Muscle of leg (tissue), 16 donors: ENCODE measurements at places on chromosomes 3 and 15. TPM values are rescaled to one million over a fixed set of nuclear protein-coding genes. Genes with fewer than 3 reads are reported as not detected.
A peak's percentile ranks its signal among the peaks of the same experiment; 100 is the strongest.

DNA sequence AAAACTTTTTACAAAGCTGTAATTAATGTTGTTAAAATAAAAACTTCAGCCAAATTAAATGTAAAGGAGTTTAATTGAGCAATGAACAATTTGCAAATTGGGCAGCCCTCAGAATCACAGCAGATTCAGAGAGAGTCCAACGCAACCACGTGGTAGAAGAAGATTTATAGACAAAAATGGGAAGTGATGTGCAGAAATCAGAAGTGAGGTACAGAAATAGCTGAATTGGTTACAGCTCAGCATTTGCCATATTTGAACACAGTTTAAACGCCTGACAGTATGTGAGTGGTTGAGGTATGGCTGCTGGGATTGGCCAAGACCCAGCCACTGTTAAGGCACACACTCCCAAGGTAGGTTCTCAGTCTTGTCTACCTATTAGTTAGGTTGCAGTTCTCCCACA lies 14.4 kb upstream of the PLA2G4D start:
- no peak for DNase-seq
- no peak overlapping the region for H3K4me3 ChIP-seq
- H3K27me3 ChIP-seq, result no peaks in the 10 kb centered on the region

GRCh38 chr3:76941376-76941775 lies 98.5 kb upstream of the ROBO2 start:
- no peaks in the 10 kb centered on the region for H3K36me3 ChIP-seq
- H3K4me1 ChIP-seq, result no peaks in the 10 kb centered on the region
- H3K27ac ChIP-seq, result no peak overlapping the region

Gene CHRM5
- total RNA-seq, result not detected

- no peaks in the 10 kb centered on the region for H3K36me3 ChIP-seq
- H3K4me3 ChIP-seq, result no peak overlapping the region
- H3K4me1 ChIP-seq, result peaks cover 8% of the 10 kb centered on the region
- no peak for DNase-seq
- H3K27me3 ChIP-seq, result no peaks in the 10 kb centered on the region
- H3K27ac ChIP-seq, result no peak overlapping the region
These were observed 191.4 kb downstream of the LRTM1 start for GRCh38 chr3:54736459-54736858.

- no peaks in the 10 kb centered on the region for H3K4me1 ChIP-seq
- H3K27ac ChIP-seq, result no peak overlapping the region
- DNase-seq, result no peak
- no peak overlapping the region for H3K4me3 ChIP-seq
- H3K27me3 ChIP-seq, result no peaks in the 10 kb centered on the region
- H3K36me3 ChIP-seq, result no peaks in the 10 kb centered on the region
These were observed 332.0 kb upstream of the SLCO3A1 start for GRCh38 chr15:91521548-91521947.

- H3K27ac ChIP-seq, result no peak overlapping the region
- H3K4me1 ChIP-seq, result no peaks in the 10 kb centered on the region
- H3K4me3 ChIP-seq, result no peak overlapping the region
- no peak for DNase-seq
- H3K36me3 ChIP-seq, result no peaks in the 10 kb centered on the region
These were observed 587.7 kb upstream of the NR2F2 start for GRCh38 chr15:95742836-95743235.

Gene MCF2L2
- 0.35 TPM for total RNA-seq

- peak; percentile 29 for DNase-seq
- peaks cover 19% of the 10 kb centered on the region for H3K4me1 ChIP-seq
- no peaks in the 10 kb centered on the region for H3K36me3 ChIP-seq
- H3K27ac ChIP-seq, result peak overlapping the region; percentile 92
These were observed 54.8 kb downstream of the CCDC54 start for GRCh38 chr3:107432013-107432515.

DNA sequence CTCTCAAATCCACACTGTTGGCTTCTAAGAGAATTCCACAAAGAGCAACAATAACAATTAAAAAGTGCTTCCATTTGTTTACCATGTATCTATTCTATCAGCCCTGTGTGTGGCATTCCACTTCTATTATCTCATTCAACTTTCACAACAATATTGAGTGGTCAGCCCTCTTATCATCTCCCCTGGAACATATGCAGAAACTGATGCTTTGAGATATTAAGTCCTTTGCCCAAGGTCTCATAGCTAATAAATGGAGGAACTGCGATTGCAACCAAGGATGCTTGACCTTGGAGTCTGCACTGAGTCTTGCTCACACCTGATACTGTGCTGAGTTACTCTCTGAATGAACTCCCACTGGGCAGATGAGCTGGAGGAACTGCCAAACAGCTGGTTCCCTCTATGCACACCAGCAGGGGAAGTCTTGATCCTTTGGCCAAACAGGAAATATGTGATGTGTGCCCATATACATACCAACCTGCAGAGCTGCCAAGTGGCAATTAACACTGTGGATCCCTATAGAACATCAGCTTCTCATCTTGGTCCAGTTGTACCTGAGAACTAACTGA lies 144.7 kb upstream of the WNT5A start:
- no peaks in the 10 kb centered on the region for H3K36me3 ChIP-seq
- no peak overlapping the region for H3K27ac ChIP-seq
- no peaks in the 10 kb centered on the region for H3K27me3 ChIP-seq
- H3K4me3 ChIP-seq, result no peak overlapping the region
- H3K4me1 ChIP-seq, result peaks cover 3% of the 10 kb centered on the region

DNA sequence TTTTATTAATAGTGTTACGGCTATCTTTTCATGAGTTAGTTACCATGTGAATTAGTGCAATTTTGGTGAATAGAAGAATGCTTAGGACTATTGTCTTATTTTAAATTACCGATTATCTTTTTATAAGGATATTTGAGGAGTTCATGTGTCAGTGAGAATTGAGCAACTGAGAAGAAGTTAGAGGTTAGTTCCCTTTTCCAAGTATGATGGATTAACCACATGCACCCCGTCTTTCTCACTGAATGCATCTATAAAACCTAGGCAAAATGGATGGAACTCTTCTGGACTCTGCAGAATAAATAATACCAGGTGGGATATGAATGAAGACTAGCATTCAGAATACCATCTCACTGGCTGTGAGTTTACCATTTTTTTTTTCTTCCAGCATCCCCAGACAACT lies 74.3 kb downstream of the TCF12 start:
- no peak overlapping the region for H3K27ac ChIP-seq
- no peak for DNase-seq
- H3K36me3 ChIP-seq, result no peaks in the 10 kb centered on the region
- H3K27me3 ChIP-seq, result no peaks in the 10 kb centered on the region
- no peak overlapping the region for H3K4me3 ChIP-seq
- no peaks in the 10 kb centered on the region for H3K4me1 ChIP-seq

- no peaks in the 10 kb centered on the region for H3K27me3 ChIP-seq
- H3K4me1 ChIP-seq, result no peaks in the 10 kb centered on the region
- no peak overlapping the region for H3K27ac ChIP-seq
- H3K4me3 ChIP-seq, result no peak overlapping the region
These were observed 355.4 kb downstream of the OTOL1 start for GRCh38 chr3:161851941-161852566.

GRCh38 chr3:56467108-56467507 lies 1.2 kb downstream of the ERC2 start:
- no peaks in the 10 kb centered on the region for H3K36me3 ChIP-seq
- H3K27me3 ChIP-seq, result peaks cover 31% of the 10 kb centered on the region
- DNase-seq, result peak; percentile 89
- H3K27ac ChIP-seq, result no peak overlapping the region

DNA sequence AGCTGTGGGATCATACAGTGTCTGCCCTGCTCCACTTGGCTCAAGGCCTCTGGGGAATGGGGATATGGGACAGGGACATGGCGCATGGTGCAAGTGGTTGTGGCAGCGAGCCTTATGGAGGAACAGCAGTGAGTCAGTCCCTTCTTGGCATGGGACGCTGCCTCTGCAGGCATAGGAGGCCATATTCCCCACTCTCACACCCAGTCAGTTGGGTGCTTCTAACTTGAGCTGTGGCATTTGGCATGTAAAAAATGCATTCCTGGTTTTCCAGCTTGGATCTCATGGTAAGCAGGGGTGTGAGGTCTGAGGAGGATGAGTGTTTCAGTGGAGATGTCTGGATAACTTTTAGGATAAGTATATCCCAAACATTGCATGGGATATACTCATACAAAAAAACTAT lies 31.6 kb upstream of the UBE2Q2 start:
- no peak overlapping the region for H3K4me3 ChIP-seq
- H3K27me3 ChIP-seq, result peaks cover 4% of the 10 kb centered on the region
- H3K36me3 ChIP-seq, result no peaks in the 10 kb centered on the region

DNA sequence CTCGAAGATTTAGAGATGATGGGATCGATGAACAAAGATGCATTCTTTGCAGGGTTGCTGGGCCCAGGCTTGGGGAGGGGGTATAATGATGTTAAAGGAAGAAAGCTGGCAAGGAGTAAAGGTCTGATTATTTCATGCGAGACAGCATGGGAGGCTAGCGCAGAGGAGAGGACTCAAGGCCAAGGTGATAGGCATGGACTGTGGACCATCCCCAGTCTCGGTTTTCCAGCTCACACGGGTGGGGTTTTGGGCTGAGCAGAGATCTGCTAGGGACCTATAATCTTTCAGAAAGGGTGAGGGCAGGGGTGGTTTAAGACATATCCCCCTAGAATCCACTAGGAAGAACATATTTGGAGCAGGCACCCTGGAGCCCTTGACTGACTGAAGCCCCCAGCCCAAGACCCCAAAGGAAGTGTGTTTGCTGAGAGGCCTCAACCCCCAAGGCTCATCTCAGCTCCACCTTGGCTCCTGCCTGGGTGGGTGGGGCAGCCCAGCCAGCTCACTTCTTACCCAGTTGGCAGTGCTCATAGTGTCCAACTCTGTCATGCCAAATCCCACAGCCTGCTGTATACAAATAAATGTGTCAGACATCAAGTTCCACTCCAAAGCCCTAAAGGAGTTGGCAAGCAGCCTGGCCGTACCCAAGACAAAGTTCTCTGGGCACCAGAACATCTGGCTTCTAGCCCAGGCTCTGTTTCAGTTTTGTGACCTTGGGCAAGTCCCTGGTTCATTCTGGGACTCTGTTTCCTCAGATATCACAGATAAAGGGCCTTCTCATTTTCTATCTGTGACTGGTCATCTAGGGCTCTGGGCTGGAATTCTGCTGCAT lies 17.9 kb downstream of the ACSBG1 start:
- peaks cover 28% of the 10 kb centered on the region for H3K4me1 ChIP-seq
- no peak overlapping the region for H3K27ac ChIP-seq
- no peak overlapping the region for H3K4me3 ChIP-seq
- peak; percentile 53 for DNase-seq
- no peaks in the 10 kb centered on the region for H3K36me3 ChIP-seq

GRCh38 chr3:124491098-124491497 lies 239.2 kb upstream of the UMPS start:
- H3K27ac ChIP-seq, result no peak overlapping the region
- H3K4me1 ChIP-seq, result no peaks in the 10 kb centered on the region
- no peak for DNase-seq
- no peaks in the 10 kb centered on the region for H3K27me3 ChIP-seq
- peaks cover 3% of the 10 kb centered on the region for H3K36me3 ChIP-seq

DNA sequence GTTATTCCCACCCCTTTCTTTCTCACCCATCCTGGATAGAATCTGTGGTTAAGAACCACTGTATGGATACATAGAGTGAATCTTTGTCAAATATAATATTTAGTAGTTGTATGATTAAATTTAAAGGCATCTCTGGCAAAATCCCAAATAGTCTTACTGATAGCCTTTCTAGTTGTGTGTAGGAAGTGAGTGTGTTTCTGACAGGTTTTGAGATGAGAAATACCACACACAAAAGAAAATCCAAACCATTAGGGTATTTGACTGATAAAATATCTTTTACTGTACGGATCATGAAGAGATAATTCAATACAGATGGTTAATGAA lies 44.7 kb upstream of the PLCL2 start:
- DNase-seq, result no peak
- H3K4me3 ChIP-seq, result no peak overlapping the region
- H3K27me3 ChIP-seq, result no peaks in the 10 kb centered on the region
- peaks cover 22% of the 10 kb centered on the region for H3K4me1 ChIP-seq
- H3K36me3 ChIP-seq, result no peaks in the 10 kb centered on the region

- no peaks in the 10 kb centered on the region for H3K27me3 ChIP-seq
- no peak overlapping the region for H3K27ac ChIP-seq
- H3K4me1 ChIP-seq, result no peaks in the 10 kb centered on the region
- no peak overlapping the region for H3K4me3 ChIP-seq
These were observed 11.3 kb upstream of the KAT2B start for GRCh38 chr3:20028905-20029331.

GRCh38 chr3:156151824-156152428 lies 31.5 kb downstream of the KCNAB1 start:
- no peaks in the 10 kb centered on the region for H3K36me3 ChIP-seq
- no peaks in the 10 kb centered on the region for H3K27me3 ChIP-seq
- H3K4me3 ChIP-seq, result no peak overlapping the region
- peaks cover 9% of the 10 kb centered on the region for H3K4me1 ChIP-seq
- no peak overlapping the region for H3K27ac ChIP-seq
- DNase-seq, result peak; percentile 78

GRCh38 chr3:24722087-24722486 lies 227.4 kb upstream of the THRB start:
- no peaks in the 10 kb centered on the region for H3K27me3 ChIP-seq
- no peak overlapping the region for H3K27ac ChIP-seq
- no peaks in the 10 kb centered on the region for H3K4me1 ChIP-seq
- DNase-seq, result peak; percentile 37
- no peak overlapping the region for H3K4me3 ChIP-seq

DNA sequence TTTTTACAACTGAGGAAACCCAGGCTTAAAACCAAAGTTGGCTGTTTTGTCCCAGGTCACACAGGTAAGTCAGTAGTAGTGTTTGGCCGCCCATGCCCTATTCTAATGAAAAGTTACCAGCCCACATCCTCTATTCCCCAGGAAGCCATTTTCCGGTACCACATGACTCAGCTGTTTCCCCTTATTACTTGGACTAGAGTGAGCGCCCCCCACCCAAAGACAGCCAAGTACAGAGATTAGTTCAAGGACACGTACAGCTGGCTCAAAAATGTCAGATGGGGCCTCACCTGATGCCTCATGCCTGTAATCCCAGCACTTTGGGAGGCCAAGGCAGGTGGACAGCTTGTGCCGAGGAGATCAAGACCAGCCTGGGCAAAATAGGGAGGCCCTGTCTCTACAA lies 8.5 kb upstream of the KLHL6 start:
- H3K4me1 ChIP-seq, result peaks cover 5% of the 10 kb centered on the region
- H3K36me3 ChIP-seq, result no peaks in the 10 kb centered on the region
- H3K27ac ChIP-seq, result peak overlapping the region; percentile 47
- no peak overlapping the region for H3K4me3 ChIP-seq

DNA sequence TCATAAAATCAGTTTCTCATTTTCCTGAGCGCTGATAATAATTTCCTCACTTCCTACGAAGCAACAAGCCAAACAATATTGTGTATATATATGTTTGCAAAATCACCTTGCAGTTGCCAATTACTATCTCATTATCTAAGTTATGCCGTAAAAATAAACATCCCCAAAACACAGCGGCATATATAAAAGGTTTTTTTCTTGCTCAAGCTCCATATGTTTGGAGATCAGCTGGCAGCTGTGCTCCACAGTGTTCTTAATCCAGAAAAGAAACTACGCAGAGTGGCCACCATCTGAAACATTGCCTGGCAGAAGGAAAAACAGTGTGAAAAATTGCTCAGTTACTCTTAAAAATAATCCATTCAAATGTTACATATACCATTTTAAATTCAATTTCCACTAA lies 951.4 kb downstream of the PLOD2 start:
- no peaks in the 10 kb centered on the region for H3K4me1 ChIP-seq
- H3K36me3 ChIP-seq, result no peaks in the 10 kb centered on the region
- no peaks in the 10 kb centered on the region for H3K27me3 ChIP-seq
- no peak overlapping the region for H3K27ac ChIP-seq

Gene DNASE1L3
- 0.89 TPM for total RNA-seq

Gene ZBED2
- total RNA-seq, result not detected
